ENCODE measurements at places on chromosomes 7 and 10.

GRCh38 chr10:19815731-19816410, 361 bp upstream of the PLXDC2 start:
- DNase-seq = peak; percentile 42

GRCh38 chr7:45506059-45506458, 68.1 kb upstream of the ADCY1 start:
- DNase-seq = peak; percentile 20

DNA sequence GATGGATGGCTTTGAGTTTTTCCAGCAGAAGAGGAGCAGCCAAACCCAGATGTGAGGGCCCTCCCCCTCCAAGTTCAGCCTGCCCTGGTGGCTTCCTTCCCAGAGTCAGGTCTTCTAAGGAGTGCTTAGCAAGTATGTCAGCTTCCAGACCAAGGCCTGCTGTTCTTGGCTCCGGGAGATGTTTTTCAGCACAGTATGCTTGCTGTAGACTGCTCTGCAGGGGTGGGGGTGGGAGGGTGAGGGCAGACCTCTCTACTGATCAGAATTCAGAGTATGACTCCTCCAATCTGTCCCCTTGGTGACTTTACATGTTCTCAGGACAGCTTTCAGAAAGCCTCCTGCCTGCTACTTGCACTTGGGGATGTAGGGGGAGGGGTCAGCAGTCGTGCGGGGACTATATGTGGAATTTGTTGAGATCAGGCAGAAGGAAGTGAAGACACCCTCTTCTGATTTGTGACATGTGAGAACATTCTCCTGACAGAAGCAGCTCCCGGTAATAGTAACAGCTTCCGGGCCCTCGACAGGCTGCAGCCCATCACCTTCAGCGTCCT, 516.4 kb upstream of the ZMIZ1 start:
- DNase-seq = no peak

GRCh38 chr7:90272242-90272641, 27.3 kb downstream of the CFAP69 start:
- DNase-seq = no peak

- no peak for DNase-seq
Measured at GRCh38 chr10:4515721-4516120, 310.3 kb upstream of the AKR1E2 start.

GRCh38 chr10:22714479-22715289, at the start of gene PIP4K2A:
Gene PIP4K2A (minus strand): TSS chr10:22714578. CDS start chr10:22714326, 252 bp downstream.
- DNase-seq = peak; percentile 70

DNA sequence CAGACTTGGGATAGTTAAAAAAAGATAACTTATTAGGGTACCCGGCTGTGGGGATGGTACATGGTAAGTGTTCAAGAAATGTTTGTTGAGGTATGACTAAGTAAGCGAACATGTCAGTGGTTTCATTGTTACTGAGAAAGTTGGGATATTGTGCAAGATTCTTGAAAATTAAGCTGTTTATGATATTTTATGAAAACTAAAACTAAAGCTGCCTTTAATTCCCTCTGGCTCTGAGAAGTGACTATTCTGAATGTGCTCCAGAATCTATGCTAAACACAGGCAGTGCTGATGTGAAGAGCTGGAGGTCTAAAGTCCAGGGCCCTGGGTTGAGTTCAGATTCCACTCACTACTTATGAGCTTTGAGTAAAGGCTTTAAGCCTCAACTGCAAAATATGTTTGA, 72.9 kb downstream of the AOAH start:
- no peak for DNase-seq

GRCh38 chr7:155464948-155465739, 7.2 kb downstream of the EN2 start:
- DNase-seq = no peak

- no peak for DNase-seq
Measured at GRCh38 chr10:11846542-11846941, 23.4 kb downstream of the PROSER2 start.

DNA sequence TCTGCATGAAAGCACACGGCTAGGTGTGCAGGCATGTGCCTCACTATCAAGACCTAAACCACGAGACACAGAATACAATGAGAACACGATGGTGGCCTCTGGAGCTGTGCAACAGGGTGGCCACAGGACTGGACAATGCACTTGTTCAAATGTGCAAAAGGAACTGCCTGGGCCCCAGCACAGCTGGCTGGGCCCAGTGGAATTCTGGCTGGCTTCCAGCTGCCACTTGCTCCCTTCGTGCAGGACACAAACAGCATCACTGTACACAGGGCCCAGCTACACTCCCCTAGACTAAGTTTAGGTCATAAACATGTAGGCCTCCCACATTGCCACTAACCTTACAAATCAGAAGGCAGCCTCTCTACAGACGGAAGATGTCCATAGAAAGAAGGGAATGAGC, 23.4 kb downstream of the DOCK4 start:
- DNase-seq = peak; percentile 53

DNA sequence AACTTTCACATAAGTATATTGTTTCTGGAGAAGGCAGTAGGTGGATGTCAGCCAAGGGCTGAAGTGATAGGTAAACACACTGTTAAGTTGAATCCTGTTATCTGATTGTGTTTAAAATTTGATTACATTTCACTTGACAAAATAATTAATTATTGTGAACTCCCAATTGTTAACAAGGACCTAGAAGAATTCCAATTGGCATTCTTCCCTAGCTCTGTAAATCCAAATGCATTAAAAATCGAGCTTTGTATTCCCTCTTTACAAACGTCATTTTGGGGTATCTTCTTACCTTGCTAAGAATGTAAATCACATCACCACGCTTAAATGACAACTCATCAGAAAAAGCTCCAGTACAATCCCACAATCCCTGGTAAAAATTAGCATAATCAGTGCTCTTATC, 179.9 kb downstream of the SKAP2 start:
- DNase-seq = peak; percentile 89

GRCh38 chr7:76357475-76358010, 1.2 kb downstream of the YWHAG start:
- DNase-seq = peak; percentile 64

DNA sequence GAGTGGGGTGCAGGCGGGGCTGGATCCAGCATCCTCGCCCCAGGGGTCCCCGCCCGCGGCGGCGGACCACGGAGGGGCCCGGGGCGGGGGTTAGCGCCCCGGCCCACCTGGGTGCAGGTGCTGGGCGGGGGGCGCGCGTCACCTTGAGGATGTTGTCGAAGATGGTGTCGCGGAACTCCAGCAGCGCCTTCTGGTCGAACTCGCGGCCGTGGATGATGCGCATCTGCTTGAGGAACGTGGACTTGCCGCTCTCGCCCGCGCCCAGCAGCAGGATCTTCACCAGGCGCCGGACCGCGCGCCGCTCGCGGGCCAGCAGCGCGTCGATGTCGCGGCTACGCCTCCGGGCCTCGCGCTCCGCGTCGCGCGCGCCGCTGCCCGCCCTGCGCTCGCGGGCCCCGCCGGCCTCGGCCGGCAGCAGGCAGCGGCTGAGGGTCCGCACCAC, 376 bp downstream of the GNA12 start:
- peak; percentile 80 for DNase-seq

GRCh38 chr10:122140941-122141623, 130.0 kb upstream of the BTBD16 start:
- peak; percentile 84 for DNase-seq

DNA sequence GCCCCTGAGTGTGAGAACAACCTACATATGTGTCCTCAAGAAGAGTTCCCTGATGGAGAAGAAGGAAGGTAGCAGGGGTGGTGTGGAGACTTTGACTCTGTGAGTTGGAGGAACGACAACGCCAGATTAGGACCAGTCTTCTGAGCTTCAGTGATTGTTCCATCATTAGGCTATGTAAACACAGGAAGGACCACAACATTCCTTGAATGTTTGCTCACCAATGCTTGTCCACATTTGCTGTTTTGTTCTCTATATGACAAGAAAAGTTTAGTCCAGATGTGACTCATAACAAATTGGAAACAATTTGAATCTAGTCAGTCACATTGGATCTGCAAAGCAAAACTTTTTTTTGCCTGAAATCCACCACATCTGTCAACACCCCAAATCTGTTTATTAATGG, 62.7 kb downstream of the ENTPD1 start:
- no peak for DNase-seq

DNA sequence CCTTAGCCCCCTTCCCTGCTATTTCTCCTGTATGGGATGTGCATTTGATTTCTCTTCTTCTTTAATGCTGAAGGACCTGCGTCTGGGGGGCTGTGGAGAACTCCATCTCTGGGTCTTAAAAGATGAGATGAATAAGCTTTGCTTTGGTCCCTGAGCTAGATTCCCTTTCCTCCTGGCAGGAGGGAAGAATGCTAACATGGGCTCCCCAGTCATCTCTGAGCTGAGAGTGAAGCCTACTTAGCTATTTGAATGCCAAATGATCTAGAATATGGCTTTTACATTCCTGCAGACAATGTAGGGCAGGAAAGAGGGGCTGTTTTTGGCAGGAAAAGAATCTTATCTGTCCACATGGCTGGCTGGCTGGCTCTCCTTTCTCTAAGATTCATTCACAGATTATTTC, 62.6 kb upstream of the EFCAB10 start:
- DNase-seq = no peak

GRCh38 chr7:127907110-127908040, 123.9 kb downstream of the LRRC4 start:
- DNase-seq = peak; percentile 99

- no peak for DNase-seq
Measured at GRCh38 chr7:131038153-131038552, 289.5 kb upstream of the MKLN1 start.

GRCh38 chr7:77798394-77799077, at the start of the genes PHTF2 and TMEM60:
Gene PHTF2 (plus strand): TSS chr7:77798773.
Gene TMEM60 (minus strand): TSS chr7:77798434. CDS start chr7:77794373, 4,061 bp downstream.
- peak; percentile 100 for DNase-seq

DNA sequence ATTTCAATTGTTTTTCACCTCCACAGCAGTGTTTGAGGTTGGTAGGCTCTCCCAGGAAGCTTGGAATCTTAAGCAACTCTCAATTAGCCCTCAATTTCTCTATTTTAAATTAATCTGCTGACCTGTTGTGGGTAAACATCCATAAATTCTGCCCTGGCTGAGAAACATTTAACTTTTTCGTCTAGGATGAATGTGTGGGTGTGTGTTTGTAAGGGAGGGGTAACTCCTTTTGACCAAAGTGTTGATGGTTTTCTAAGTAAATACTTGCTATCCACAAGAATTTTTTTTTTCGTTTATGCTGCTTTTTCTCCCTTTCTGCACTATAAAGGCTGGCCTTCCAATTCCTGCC, 973 bp downstream of the PPP3CB start:
- DNase-seq = no peak

DNA sequence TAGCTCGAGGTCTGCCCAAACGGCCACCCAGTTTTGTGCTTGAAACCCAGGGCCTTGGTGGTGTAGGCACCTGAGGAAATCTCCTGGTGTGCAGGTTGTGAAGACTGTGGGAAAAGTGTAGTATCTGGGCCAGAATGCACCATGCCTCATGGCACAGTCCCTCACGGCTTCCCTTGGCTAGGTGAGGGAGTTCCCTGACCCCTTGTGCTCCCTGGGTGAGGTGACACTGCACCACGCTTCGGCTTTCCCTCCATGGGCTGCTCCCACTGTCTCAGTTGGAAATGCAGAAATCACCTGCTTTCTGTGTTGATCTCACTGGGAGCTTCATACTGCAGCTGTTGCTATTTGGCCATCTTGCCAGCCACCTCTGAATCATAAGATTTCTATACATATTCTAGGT, 62.4 kb upstream of the CDK6 start:
- DNase-seq = no peak

DNA sequence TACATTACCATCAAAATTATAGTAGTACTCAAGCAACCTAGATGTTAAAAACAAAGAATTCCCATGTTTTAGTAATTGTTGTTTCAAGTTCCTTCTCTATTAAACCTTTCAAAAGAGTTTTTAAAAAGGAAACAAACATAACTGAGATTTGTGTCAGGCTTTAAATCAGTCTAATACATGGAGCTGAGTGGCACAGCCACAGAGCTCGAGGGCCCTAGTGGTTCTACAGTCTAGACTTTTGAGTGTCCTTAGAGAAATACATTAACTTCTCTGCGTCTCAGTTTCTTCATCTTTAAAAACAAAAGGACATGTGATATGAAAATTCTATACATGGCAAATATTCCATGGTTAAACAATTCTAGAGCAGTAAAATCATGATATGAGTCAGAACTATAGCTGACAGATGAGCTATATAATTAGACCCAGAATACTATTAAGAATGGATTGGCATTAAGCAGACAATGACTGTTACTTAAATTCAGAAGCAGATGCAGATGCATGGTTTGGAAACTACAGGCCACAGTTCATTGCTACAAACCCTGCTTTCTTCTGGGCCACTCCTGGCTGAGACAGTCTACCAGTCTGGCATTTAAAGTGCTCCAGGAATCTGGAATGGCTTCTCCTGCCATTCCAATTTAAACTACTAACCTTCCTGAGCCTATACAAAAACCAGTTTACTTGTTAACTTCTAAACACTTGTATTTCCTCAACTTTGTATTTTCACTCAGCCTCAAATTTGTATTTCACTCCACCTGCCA, 77.4 kb downstream of the EPC1 start:
- no peak for DNase-seq

DNA sequence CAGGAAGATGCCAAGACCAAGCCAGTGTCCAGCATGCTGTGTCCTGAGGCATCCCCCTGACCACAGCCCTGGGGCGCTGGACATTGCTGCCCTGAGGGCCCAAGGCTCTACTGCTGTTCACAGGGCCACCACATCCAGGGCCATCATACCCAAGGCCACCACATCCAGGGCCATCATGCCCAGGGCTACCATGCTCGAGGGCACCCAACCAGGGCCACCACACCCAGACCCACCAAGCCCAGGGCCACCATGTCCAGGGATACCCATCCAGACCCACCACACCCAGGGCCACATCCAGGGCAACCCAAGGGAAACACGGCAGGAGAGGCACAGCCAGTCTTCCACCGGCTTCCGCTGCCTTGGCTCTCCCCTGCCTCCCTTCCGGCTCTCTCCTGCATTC, 17.1 kb downstream of the STK32C start:
- no peak for DNase-seq

GRCh38 chr7:101507791-101508252, 121.3 kb downstream of the MYL10 start:
- DNase-seq = peak; percentile 87

- DNase-seq = no peak
Measured at GRCh38 chr10:53569455-53569854, 796.9 kb upstream of the MBL2 start.

DNA sequence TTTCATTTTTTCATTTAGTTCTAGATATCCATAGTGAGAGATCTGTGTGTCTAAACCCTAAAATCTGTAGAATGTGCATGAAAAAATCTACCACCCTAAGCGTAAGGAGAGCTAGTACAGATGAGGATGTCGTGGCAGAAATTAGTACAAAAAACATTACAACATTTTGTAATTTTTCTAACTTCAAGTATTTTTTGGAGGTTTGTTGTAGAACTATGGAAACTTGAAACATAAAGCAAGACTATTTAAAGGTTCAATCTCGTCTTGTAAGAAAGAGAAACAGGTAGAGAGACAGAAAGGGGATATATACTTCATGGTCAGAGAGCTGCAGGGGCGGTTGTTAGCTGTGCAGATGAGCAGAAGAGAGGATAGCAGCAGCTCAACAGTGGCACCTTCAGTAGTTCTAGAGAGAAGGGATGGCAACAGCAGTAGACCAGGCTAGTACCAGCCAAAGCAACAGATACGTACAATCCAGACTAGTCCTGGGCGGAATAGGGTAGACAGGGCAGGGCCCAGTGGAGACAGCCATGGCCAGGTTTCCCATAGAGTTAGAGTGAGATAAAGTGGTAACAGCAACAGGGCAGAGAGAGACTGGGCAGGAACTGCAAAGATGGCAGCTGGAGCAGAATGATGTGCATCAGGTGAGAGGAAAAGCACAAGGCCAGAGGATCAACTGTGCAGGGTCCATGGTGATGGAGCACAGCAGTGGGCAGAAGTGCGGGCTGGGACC, 145.2 kb downstream of the FRMD4A start:
- peak; percentile 26 for DNase-seq

GRCh38 chr10:125482637-125483036, 200.3 kb downstream of the TEX36 start:
- DNase-seq = no peak

Measured in NCI-H69 (cell line).